ENCODE measurements at places on chromosomes 12 and 14.

GRCh38 chr12:90896164-90896563 is 58.8 kb downstream of the CCER1 start:
- peak; percentile 17 for DNase-seq

DNA sequence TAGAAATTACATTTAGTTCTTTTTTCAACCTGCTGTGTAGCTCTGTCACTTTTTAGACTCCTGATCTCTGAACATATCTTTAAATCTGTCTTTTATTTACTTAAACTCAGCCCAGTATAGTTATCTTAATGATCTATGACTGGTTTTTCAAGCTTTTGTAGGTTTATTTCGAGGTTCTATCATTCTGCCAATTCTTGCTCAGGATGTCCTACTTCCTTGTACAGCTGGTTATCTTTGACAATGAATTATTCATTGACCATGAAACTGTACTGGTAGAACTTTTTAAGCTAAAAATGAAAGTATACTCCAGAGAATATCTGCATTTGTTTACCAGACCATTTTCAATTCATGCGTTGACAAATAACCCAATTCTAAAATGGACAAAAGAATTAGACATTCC is 37.8 kb downstream of the TC2N start:
- DNase-seq = no peak

GRCh38 chr12:110693731-110694130 is 4.8 kb upstream of the HVCN1 start:
- no peak for DNase-seq

- DNase-seq = no peak
These were observed 170.0 kb upstream of the SLC16A7 start for GRCh38 chr12:59425798-59426197.

DNA sequence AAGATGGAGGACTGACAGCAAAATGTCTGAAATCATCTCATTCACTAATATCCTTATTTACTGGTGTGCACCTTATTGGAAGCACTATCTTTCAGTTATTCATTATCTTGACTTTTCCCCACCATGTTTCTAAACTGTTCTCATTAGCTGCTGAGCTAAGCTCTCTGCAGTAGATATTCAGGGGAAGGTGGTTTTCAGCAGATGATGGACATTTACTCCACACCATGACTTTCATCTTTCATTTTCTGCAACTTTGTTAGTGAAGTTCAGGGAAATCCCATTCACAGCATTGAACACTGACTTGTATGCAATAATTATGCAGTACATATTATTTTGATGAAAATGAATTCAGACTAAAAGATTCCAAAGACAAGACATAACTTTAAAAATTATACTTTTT is 373.6 kb upstream of the FLRT2 start:
- DNase-seq = no peak

DNA sequence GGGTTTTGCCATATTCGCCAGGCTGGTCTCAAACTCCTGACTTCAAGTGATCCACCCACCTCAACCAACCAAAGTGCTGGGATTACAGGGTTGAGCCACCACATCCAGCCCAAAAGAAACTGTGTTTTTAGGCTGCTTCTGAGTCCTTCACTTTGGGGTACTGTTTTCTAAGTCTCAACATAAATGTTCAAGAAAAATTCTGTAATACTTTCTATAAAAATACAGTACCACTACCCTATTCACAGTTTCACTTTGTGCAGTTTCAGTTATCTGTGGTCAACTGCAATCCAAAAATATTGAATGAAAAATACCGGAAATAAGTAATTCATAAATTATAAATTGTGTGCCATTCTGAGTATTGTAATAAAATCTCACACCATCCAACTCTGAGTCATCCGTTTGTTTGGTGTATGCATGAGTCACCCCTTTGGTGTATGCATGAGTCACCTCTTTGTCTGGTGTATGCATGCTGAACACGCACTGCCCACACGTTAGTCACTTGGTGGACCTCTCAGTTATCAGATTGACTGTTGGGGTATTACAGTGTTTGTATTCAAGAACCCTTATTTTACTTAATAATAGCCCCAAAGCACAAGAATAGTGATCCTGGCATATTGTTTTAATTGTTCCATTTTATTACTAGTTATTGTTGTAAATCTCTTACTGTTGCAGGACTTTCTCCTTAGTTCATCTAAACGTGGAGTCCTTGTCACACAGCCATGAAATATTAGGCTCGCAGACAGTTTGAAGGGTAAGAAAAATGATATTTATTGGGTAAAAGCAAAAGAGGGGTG is 190.2 kb downstream of the FSCB start:
- peak; percentile 91 for DNase-seq

- no peak for DNase-seq
These were observed 6.0 kb downstream of the ULK1 start for GRCh38 chr12:131900397-131900796.

- no peak for DNase-seq
These were observed 1562.4 kb upstream of the SEL1L start for GRCh38 chr14:83096092-83096491.

DNA sequence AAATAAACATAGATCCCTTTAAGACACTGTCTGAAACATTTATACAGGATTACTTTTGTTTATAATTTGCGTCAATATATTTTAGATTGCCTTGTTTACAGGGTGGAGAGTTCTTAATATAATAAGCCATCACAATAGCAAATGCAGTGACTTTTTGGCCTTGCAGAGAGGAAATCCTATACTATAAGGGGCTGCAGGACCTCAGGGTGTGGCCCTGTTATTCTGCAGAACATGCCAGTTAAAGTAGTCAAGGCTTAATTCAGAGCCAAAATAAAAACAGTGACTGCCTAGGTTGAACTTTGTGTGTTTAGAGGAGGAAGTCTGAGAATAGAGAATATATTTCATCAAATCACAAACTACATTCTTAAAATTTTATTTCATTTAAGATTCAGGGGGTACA is 381.6 kb downstream of the DUSP6 start:
- no peak for DNase-seq

- no peak for DNase-seq
These were observed 194.4 kb upstream of the BTG1 start for GRCh38 chr12:92340003-92340402.

- DNase-seq = no peak
These were observed 64.0 kb downstream of the FRMD6 start for GRCh38 chr14:51715742-51716141.

DNA sequence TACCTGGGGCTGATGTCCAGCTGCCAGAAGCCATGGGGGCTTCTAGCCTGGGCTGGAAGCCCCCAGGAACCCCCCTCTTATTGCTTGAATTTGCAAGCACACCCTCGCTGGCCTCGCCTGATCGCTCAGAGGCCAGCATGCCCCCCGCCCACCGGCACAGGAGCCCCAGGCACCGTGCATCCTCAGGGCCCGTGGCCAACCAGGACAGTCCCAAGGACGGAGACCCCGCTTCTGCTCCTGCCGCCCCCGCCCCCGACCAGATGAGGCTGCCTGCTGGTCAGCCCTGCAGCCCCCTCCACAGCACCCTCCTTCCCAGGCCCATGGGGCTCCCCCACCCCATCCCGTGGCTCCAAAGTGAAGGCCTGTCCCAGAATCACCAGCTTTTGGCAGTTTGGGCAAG is 21.2 kb downstream of the RAB35 start:
- no peak for DNase-seq

DNA sequence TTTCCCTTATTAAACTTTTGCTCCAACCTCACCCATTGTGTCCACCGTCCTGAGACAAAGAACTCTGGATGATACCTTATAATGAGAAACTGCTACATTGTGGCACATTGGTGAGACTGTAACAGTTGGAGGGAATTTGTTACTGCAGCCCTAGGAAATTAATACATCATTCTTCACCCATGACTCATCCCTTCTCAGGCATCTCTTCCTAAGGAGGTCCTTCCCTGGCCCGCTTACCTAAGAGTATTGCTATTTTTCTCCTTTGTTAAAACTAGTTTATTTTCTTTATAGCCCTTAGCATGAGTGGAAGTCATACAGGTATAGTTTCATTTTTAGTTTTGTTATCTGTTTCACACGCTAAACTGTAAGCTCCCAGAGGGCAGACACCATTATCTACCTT is 87.1 kb downstream of the TMEM260 start:
- no peak for DNase-seq

DNA sequence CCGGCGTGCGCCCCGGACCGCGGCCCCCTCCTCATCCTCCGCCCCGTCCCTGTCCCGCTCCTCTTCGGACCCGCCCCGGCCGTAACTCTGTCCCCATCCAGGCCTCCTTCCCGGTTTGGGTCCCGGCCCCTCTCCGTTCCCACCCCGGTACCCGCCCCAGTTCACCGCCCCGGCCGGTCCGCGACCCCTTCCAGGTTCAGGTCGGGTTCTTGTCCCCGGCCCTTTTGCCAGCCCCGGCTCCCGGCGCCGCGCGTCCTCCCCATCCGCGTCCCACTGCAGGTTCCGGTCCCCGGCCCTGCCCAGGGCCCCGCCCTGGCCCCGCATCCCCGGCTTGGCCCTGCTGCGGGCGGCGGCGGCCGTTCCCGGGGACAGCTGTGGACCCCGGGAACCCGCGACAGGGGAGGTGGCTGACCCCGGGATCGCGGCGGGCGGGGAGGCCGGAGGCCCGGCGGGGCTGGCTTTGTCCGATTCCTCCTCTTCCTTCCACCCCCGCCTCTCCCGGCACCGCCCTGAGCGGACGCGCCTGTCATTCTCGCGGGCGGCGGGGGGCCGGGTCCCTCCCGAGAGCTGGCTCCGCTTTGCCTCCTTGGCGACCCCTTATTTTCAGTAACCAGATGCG is 601 bp downstream of the KLC1 start:
- DNase-seq = peak; percentile 20

Data from SW480 (cell line).